ENCODE measurements at places on chromosomes 3 and 15.

DNA sequence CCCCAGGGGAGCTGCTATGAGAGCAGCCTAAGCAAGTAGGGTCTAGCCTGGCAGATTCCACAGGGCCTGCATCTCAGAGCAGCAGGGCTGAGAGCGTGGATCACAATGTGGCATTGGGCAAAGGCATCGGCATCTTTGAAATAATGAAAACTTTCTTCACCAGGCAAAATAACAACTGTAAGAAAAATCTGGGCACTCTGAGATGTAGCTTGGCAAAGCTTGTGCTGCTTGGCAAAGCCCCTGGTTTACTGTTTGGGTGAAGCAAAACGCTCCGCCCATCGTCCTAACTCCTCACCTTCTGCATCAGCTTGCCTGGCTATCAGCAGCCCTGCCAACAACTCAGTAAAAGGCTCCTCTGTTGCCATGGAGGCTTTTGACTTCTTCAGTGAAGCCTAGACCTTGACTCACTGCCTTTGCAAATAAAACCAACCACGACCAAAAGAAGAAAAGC lies 212.8 kb upstream of the EIF1B start:
- DNase-seq, result no peak

DNA sequence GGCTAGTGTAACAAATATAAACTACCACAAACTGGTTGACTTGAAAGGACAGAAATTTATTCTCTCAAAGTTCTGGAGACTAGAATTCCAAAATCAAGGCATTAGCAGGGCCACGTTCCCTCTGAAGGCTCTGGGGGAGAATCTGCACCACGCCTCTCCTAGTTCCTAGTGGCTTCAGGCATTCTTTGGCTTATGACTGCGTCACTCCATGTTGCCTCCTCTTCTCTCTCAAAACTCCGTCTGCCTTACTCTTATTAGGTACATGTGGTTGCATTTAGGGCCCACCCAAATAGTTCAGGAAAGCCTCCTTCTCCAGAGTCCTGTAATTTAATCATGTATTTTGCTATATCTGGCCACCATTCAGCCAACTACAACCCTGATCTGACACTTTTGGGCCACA lies 174.8 kb downstream of the PEX5L start:
- no peak for DNase-seq

DNA sequence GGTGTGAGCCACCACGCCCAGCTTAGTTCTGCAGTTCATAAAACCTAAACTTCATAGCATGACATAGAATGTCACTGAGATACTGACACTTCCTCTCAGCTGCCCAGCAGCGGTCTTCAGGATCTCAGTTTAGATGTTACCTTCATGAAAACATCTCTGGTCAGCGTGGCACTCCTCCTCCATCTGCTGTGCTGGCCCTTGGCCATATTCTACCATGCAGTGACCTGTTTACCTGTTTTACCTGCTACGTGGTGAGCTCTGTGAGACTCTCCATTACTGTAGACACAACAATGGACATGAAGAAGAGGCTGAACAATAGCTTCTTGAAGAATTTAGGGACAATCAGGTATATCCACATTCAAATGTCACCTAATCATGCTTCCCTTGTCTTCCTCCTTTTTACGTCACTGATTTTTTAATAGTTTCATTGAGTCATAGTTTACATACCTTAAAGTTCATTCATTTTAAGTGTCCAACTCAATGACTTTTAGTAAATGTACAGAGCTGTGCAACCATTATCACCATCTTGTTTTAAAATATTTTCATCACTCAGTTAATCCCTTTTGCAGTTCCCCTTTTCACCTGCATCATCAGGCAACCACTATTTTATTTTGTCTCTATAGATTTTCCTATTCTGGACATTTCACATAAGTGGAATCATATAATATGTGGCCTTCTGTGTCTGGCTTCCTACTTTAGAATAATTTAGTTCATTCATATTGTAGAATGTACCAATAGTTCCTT lies 32.2 kb upstream of the PTPN23 start:
- no peak for DNase-seq

- DNase-seq, result no peak
Measured at GRCh38 chr15:57694279-57694678, 12.2 kb upstream of the POLR2M start.

GRCh38 chr3:50324351-50325112 lies 2.0 kb upstream of the HYAL2 start:
- peak; percentile 51 for DNase-seq
